ENCODE measurements at places on chromosomes 7 and 10. TPM values are rescaled to one million over a fixed set of nuclear protein-coding genes. Genes with fewer than 3 reads are reported as not detected.

The ATOH7 gene
- not detected for total RNA-seq

DNA sequence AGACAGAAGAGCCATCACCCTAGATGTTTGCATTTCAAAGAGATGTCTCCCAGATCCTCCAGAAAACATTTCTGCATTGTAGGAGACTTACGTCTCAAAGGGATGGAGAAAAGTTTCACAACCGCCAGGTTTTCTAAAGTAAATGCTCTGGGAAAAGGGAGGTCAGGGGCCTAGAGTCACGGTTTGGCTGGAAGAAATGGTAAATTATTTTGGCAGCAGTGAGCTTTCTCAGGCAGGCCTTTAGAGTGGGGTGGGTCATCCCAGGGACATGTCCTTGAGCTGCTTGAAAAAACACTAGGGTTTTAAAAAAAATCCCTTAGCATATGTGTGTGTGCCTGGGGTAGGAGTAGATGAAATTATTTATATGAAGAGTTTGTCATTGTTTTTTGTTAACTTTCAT is 728.8 kb downstream of the TYW1 start:
- DNase-seq: no peak

DNA sequence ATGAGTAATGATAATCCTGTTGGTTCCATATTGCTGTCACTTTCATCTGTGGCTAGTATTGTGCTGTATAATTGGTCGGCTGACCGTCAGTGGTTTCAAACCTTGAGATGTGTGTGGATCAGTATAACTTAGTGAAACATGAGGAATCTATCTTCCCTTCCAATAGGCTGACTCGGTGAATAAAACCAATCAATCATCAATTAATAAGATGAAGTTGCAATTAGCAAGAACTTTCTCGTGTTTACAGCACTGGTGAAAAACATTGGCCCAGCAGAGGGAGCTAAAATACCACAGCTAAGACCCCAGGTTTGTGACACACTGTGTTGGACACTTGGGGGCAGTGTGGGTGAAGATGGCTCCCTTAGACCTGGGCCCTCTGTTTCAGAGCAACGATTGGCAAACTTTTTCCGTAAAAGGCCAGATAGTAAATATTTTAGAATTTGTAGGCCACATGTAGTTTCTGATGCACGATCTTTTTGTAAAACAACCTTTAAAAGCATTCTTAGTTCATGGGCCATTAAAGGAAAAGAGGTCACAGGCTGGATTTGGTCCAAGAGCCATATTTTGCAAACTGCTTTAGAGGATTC is 47.8 kb downstream of the STRA8 start:
- peak; percentile 84 for DNase-seq

- DNase-seq: no peak
These were observed 15.5 kb upstream of the MICALL2 start for GRCh38 chr7:1474736-1475135.

DNA sequence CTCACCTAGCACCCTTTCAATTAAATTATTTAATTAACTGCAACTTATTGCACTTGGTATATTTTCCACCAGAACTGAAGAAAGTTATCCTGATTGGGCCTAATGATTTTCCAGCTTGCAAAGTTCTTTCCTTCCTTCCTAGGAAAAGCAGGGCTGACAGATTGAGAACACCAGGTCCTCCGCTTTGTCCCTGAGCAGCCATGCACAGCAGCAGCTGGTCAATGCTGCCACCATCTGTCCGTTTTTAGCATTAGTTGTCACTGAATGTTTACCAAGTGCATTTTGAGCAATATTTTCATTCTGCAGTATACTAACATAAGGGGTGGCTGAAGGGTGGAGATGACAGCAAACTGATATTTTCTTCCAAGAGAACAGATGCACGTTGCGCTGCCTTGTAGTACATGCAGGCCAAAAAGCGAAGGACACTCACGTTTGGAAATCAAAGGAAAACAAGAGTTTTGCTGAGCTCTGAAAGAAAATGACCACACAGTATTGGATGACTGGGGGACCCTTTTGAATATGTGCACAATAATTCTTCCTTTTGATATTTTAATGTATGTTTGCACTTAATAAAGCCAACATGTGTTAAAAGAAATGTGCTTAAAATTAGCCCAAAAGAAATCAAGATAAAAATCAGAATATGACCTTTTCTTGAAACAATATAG is 248.8 kb upstream of the PTN start:
- peak; percentile 62 for DNase-seq

The PTPRE gene
- total RNA-seq: 11.3 TPM

DNA sequence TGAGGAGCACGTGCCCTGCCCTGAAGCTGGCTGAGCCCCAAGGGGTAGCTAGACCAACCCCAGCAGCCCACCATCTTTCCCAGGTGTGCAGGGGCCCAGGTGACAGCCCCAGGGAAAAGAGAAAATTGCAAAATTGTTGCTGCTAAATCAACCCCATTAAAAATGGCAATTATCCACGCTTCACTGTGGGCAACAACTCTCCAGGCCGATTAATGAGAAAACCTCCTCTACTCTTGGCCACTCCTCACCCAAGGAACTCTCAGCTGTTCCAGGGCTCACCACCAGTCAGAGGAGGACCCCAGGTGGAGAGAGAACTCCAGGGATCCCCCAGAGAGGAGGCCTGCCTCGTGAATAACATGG is 516.1 kb upstream of the MGMT start:
- no peak for DNase-seq

DNA sequence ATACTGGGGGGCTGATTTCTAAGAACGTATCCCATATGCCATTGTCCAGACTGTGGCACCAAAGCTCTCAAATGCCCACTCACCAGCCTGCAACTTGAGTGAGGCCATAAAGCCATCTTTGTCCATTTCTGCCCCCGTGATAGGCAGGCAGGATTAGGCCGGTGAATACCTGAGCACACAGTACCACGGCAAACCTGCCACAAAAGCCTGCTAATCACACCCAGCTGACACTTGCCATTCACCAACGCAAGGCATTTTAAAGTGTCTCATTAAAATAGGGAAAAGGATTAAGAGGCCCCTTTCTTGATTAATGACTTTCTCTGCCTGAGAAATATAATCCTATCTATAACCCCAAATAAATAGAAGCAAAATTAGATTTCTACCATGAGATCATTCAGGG is 111.4 kb upstream of the NANOS1 start:
- DNase-seq: peak; percentile 23

The TMEM270 gene
- not detected for total RNA-seq

GRCh38 chr10:76998451-76998850 is 639.2 kb downstream of the KCNMA1 start:
- DNase-seq: no peak

GRCh38 chr7:133155642-133156041 is 73.8 kb upstream of the CHCHD3 start:
- no peak for DNase-seq

The UBTD1 gene
- 26.7 TPM for total RNA-seq

GRCh38 chr7:42085531-42085930 is 151.5 kb downstream of the GLI3 start:
- no peak for DNase-seq

GRCh38 chr7:1696671-1697498 is 26.8 kb downstream of the ELFN1 start:
- DNase-seq: no peak

The ADARB2 gene
- 0.71 TPM for total RNA-seq

The OPN4 gene
- total RNA-seq: 0.31 TPM

DNA sequence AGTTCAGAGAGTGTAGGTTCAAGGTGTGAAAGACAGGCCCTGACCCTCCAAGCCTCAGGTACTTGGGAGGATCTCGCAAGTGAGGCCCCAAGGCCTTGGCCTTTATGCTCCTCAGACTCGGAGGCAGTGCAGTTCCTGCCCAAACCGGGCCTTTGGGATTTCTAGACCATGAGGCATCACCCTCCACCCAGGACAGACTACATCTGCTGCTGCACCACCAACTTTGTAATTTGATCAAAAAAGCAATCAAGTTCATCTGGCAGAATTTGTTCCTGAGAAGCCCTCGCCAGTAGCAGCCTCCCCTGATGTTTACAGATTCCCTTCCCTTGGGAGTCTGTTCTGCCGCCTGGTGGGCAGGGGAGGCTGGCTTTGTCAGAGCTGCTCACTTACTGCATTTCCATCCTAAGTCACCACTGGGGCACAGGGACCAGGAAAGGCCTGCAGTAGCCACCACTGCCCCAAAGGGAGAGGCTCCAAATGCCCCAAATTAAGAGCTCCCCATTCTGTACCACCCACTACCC is 2.1 kb downstream of the CAMK2G start:
- DNase-seq: no peak

The HOXA3 gene
- 0.28 TPM for total RNA-seq

The CFAP43 gene
- total RNA-seq: 0.12 TPM

The INSIG1 gene
- total RNA-seq: 15.8 TPM

- no peak for DNase-seq
These were observed 10.1 kb downstream of the NPC1L1 start for GRCh38 chr7:44530990-44531389.

The DBF4 gene
- 2.2 TPM for total RNA-seq

The STYXL1 gene
- total RNA-seq: 17.6 TPM

GRCh38 chr7:139600306-139600705 is 76.8 kb downstream of the CLEC2L start:
- DNase-seq: peak; percentile 40

DNA sequence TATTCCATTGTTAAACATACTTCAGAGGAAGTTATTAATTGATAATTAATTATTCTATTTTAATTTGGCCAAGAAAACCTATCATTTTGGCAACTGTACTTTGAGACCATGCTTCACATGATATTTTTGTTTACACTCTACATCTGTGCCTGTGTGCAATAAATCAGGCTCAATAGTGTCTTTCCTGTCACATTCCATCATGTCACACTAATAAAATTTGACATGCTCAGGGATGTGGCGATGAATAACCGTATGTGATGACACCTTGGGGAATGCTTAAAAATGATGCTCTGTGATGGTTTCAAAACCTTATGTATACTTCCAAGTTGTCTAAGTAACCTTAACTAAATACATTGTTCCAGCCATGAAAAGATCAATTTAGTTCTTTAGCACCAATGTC is 364.6 kb upstream of the TEX47 start:
- DNase-seq: no peak

GRCh38 chr7:100895701-100895955 is at the start of gene ACHE:
TSS of gene ACHE (minus strand) at chr7:100895888. CDS start at chr7:100894232, 1,656 bp downstream.
- no peak for DNase-seq

DNA sequence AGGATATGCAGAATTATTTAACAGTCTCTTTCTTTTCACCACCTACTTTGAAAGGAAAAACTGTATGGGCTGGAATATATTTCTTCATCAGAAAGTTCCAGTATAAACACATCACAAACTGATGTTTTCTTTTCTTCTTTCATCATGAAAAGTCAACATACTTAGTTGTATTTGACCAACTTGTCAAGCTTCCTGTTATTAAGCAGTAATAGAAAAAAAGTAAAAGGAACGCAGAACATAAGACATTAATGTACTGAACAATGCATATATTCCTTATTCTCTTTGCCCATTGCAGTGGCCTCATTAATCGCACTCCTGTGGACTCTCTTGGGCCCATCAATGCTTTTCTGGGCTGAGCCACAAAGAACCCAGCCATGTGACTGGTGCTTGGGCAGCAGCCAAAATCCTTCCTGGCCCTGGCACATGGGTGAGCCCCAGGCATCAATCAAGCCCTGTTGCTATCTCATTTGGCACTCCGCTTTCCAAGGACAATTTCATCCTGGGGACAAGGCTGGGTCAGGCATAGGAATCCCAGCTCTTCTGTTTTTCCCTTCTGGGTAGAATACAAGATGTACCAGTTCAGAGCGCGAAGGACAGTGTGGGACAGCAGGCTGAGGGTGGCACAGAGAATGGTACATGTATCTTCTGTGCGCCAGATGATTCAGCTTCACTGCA is 42.3 kb downstream of the RHOBTB1 start:
- DNase-seq: peak; percentile 69

- DNase-seq: no peak
These were observed 168.8 kb downstream of the TMEM26 start for GRCh38 chr10:61284222-61284890.

DNA sequence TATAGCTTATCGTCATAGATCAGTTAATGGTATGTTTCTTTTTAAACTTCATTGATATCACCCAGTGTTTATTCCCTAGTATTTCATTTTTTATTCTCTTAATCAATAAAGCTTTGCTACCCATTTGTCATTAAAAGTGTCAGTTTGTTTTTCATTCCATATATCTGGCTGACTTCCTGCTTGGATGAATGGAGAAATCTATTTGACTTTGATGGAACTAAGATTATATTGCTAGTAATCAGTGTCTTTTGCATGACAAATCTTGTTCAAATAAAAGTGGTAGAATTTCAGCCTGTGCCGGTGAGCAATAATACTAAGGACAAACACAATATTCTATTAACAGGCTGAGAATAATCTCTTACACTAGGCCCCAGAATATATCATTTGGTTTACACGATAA is 203.3 kb downstream of the SEC23IP start:
- no peak for DNase-seq

- DNase-seq: no peak
These were observed 19.3 kb upstream of the ERCC6 start for GRCh38 chr10:49558190-49558589.

- DNase-seq: no peak
These were observed 59.0 kb downstream of the NKX6-2 start for GRCh38 chr10:132726951-132727350.

DNA sequence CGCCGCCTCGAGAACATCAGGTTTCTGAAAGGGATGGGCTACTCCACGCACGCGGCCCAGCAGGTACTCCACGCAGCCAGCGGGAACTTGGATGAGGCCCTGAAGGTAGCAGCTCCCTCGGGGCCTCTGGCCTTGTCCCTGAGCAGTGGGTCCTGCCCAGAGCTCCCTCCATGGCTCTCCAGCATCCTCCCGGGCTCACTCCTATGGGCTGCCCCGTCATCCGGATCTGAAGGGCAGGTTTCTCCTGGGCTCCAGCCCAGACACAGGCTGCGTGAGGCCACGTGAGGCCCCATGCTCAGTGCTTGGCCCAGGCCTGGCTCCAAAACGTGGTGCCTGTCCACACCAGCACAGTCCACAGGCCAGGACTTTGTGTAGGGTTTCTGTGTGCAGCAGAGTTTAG is 32.5 kb downstream of the NUB1 start:
- DNase-seq: no peak

- DNase-seq: no peak
These were observed 27.3 kb downstream of the SMKR1 start for GRCh38 chr7:129529643-129530042.

GRCh38 chr7:1412322-1413261 is 46.7 kb downstream of the MICALL2 start:
- DNase-seq: no peak

DNA sequence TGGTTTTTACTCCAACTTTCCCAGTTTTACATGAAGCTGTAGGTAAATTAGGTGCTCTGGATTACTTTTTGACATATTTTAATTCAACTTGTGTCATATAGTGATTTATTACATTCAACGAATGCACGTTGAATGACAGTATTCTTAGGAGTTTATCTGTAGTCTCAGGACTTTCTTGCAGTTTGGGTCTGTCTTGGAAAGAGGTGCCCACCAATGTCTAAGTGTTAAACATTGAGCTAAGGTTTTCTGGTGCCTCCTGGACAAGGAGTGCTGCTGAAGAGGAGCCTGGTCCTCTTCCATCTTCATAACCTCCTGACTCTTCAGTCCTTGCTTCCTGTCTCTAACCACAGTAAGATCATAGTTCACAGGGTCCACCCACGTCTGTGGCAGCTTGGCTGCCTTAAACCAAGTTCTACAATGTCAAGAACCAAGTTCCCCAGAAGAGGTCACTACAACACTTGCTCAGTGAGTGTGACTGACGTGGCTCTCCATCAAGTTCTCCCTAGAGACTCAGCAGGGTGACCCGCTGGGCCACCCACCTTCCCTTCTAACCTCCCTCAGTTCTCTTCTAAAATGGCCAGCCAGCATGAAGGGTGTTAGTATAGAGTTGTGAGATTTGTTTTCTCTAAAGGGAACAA is 6.1 kb downstream of the NPY start:
- no peak for DNase-seq

The CHPF2 gene
- 24.7 TPM for total RNA-seq

The ZRANB1 gene
- 24.1 TPM for total RNA-seq

- DNase-seq: no peak
These were observed 90.2 kb upstream of the GNA12 start for GRCh38 chr7:2934211-2934731.

Measured in right atrium auricular region (tissue), 2 donors.